ENCODE measurements at places on chromosomes 5 and 9. TPM values are rescaled to one million over a fixed set of nuclear protein-coding genes. Genes with fewer than 3 reads are reported as not detected.

- DNase-seq, result no peak
Observed at GRCh38 chr9:131522257-131523085, 8.6 kb downstream of the UCK1 start.

DNA sequence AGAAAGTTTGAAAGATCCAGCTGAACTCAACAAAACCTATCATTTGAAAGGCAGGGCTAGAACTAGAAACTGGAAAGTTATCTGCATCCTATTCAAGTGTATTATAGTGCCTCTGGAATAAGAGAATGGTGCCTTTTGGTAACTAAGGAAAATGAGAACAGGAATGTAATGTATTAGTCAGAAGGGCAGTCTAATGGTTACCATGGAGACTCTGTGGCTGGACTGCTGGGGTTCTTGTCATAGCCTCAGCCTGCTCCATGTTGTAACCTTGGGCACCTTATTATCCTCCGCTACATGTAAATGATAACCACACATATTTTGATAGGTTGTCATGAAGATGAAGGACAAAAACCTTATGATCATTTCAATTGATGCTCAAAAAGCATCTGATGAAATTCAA lies 24.6 kb upstream of the IFNB1 start:
- no peak for DNase-seq

GRCh38 chr5:14741801-14742440 lies 77.4 kb downstream of the OTULIN start:
- DNase-seq, result no peak

SHISAL2B gene
- total RNA-seq, result not detected
